ENCODE measurements at places on chromosomes 13 and 19.
A peak's percentile ranks its signal among the peaks of the same experiment; 100 is the strongest.

- DNase-seq = no peak
These were observed 3.8 kb downstream of the MZF1 start for GRCh38 chr19:58569191-58569942.

- DNase-seq = no peak
These were observed 748.1 kb downstream of the DACH1 start for GRCh38 chr13:71118779-71119364.

DNA sequence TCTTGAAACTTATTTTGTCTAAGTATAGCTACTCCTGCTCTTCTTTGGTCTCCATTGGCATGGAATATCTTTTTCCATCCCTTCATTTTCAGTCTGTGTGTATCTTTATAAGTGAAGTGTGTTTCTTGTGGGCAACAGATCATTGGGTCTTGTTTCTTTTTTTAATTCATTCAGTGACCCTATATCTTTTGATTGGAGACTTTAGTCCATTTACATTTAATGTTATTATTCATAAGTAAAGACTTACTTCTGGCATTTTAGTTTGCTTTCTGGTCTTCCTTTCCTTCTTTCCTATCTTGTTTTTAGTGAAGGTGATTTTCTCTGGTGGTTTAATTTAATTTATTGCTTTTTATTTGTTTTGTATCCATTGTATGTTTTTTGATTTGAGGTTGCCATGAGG, 19.8 kb downstream of the CD70 start:
- no peak for DNase-seq

DNA sequence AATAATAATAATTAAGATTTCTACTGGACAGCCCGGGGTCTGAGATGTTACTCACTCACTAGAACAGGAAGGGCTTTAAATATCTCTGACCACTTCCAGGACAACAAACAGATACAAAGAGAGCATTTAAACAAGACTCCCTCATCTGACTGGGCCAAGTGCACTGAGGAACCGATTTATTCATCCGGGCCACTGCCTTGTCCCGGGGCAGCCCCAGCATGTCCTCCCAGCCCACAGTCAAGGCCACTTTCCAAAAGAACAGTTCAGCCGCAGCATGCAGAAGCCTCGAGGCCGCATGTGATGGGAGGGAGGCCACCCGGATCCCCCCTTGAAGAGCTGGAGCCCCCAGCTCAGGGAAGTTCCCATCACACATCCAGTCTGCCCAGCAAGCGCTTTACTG, 30.5 kb downstream of the MLLT1 start:
- no peak for DNase-seq

- DNase-seq = no peak
These were observed 282.2 kb downstream of the SLITRK5 start for GRCh38 chr13:87953381-87953780.

- no peak for DNase-seq
These were observed 34.0 kb downstream of the CEACAM1 start for GRCh38 chr19:42494321-42494720.

- DNase-seq = no peak
These were observed 64.9 kb downstream of the KL start for GRCh38 chr13:33080972-33081590.

- no peak for DNase-seq
These were observed at the start of gene FXYD3 for GRCh38 chr19:35115177-35115951. Gene FXYD3, plus strand, starts transcription at chr19:35115823. Its CDS starts 3,554 bp downstream, at chr19:35119377.

DNA sequence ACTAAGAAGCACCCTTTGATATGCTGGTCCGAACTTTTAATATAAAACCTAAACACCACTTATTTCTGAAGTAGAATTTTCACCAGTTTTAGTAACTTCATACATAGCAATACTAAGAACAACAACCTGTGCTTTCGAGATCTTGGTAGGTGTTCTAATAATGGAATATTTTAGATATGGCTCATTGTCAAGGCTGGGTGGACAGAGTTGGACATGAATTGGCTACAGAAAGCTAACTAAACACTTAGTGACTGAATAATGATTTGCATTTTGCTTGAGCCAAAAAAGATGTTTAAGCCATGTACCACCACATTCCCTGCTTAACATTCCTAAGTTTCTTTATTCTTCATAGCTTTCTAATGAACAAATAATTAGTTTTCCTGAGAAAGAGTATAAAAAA, 344.3 kb upstream of the SGCG start:
- DNase-seq = no peak

DNA sequence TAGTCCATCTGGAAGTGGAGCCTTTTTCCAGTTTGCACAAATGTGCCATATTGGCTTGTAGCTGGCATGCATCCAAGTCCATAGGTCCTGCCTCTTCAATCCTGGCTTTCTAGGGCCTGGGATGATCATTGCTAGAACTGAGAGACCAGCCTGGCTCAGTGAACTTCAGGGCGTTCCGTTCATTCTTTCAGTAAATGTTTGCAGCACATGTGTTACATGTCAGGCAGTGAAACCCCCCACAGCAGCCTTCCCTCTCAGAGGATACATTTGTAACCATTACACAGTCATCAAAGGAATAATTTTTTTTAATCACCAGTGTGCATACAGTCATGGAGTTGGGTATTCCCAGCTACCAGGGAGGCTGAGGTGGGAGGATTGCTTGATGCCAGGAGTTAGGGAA, 9.7 kb downstream of the FUT2 start:
- DNase-seq = no peak

- no peak for DNase-seq
These were observed 205.6 kb downstream of the LHFPL6 start for GRCh38 chr13:39397226-39397895.

DNA sequence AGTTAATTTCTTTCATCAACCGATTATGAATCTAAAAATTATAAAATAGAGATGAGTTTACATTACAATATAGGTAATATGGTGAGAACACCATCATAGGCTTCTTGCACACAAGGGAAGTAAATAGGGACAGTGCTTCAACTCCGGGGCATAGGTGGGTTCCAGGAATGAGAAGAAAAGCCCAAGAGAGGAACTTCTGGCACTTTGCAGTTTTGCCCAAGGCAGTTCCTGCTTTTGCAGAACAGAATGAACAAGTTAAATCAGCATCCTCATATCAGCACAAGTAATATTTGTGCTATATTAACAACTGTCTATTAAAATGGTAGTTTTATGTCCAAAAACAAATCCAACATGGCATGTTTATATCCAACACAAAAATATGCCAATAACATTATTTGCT, 60.1 kb downstream of the DACH1 start:
- DNase-seq = no peak

DNA sequence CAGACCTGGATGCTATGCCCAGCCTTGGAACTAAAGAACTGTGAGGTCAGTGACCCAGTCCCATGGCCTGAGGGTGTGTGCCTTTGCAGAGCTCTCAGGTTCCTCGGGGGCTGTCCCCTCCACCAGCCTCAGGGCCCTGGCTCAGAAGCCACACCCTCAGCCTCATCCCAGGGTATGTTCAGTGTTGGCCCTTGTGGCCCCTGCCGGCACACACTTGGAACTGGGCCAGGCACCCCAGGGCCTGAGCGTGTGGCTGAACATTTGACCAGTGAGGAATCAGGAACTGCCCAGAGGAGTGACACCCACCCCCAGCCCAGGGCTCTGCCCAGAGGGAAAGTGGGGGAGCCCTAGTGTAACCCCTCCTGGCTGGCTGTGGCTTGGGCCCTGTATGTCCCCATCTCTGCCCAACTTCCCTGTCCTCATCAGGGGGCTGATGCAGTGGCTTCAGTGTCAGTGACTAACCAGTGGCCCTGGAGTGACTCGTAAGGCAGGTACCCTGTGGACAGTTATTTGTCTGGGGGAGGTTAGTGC, 10.0 kb downstream of the NKPD1 start:
- DNase-seq = no peak

- DNase-seq = no peak
These were observed 7.4 kb upstream of the ADGRE3 start for GRCh38 chr19:14682084-14682483.

- DNase-seq = no peak
These were observed 95.3 kb upstream of the SLC15A1 start for GRCh38 chr13:98847780-98848179.

GRCh38 chr19:15466851-15467733, 2.7 kb upstream of the RASAL3 start:
- DNase-seq = peak; percentile 88

DNA sequence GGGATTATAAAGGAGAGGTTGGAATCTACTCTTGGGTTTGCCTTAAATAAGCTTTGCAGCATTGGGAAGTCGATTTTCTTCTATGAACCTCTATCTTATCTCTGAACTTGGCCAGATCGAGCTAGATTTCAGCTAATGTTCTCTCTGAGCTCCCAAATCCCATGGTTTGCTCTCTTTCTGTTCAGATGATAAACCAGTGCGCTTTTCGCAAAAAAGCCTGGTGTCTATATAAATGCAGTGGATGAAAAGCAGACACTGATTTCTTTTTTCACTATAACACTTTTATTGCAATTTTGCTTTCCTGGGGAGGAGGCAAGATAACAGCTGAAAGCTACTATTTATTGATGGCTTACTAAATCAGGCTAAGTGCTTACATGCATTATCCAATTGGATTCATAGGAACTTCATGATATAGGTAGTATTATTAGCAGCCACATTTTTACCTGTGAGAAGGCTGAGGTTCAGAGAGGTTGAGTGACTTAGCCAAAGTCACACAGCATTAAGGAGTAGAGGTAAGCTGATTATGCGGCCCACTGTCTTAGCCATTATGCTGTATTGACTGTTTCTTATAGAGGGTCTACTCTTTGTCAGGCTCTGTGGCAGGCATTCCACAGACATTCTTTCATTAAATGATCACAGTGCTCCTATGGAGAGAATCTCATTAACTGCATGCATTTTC, 58.9 kb downstream of the RFC3 start:
- DNase-seq = no peak

GRCh38 chr19:30064348-30064699, 122.3 kb downstream of the URI1 start:
- DNase-seq = no peak

DNA sequence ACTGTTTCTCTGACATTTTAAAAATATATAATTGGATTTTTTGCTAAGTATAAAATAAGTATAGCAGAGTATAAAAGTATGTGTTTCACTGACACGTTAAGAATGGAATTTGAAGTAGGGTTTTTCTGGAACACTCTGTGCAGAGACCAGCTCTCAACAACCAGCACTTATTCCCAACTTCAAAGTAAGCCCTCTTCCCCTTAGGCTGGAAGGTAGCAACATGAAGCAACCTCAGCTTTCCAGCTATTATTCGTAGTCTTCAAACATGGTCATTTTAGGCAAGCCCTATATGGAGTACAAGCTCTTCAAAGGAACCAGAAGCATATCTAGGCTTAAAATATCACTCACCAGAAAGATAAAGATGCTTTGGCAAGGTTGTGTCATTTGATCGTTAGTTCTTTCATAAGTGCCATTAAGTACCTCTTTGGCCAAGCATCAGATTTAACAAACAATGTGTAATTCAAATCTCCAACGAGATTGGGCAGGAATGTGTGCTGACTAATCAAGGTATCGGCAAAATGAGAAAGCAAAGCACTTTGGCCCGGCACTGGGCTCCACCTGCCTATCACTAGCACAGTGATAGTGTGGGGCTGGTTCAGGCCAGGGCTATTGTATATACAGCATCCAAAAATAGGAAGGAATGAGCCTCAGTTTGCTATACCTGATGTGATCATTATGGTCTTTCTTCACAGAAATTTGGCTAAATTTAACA, 95.9 kb upstream of the FREM2 start:
- DNase-seq = no peak

- peak; percentile 32 for DNase-seq
These were observed 8.9 kb downstream of the COG3 start for GRCh38 chr13:45473627-45474026.

GRCh38 chr13:41085961-41086585, 24.8 kb downstream of the WBP4 start:
- no peak for DNase-seq

DNA sequence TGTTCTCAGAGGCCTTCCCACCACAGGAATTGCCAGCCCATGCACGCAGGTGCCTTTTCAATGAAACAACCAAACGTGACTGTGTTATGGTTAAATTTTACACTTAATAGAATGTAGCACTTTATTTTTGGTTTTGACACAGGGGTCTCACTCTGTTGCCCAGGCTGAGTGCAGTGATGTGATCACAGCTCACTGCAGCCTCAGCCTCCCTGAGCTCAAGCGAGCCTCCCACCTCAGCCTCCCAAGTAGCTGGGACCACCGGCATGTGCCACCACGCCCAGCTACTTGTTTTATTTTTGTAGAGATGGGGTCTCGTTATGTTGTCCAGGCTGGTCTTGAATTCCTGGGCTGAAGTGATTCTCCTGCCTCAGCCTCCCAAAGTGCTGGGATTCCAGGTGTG, 7.2 kb downstream of the ATP8B3 start:
- DNase-seq = no peak

DNA sequence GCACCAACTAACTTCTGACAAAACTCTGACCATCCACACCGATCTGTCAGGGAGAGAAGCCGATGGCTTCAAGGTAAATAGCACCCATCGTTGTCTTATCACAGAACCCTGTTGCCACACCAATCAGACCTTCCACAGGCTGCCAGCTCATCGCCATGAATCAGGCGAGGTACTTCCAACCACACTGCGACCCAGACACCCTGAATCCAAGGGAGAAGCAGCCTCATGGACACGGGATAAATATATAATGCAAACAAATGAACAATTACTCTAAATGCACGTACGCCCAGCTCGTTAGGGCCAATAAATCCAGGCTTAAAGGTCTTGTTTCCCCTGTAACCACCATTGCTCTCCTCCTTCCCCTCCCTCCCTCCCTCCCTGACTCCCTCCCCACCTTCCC, 20.8 kb downstream of the RANBP3 start:
- DNase-seq = no peak

- DNase-seq = no peak
These were observed 6.2 kb downstream of the CYP4F12 start for GRCh38 chr19:15679089-15679488.

GRCh38 chr19:35935911-35936737, at the start of gene LRFN3:
Gene LRFN3, plus strand, starts transcription at chr19:35936374. Its CDS starts 3,052 bp downstream, at chr19:35939426.
- DNase-seq = peak; percentile 49

- DNase-seq = no peak
These were observed 20.3 kb downstream of the TNFSF13B start for GRCh38 chr13:108289819-108290218.

- no peak for DNase-seq
These were observed 8.0 kb downstream of the COG6 start for GRCh38 chr13:39663508-39663907.

- DNase-seq = no peak
These were observed 1.9 kb downstream of the ICAM5 start for GRCh38 chr19:10291554-10292205.

GRCh38 chr13:76968041-76968440, 19.7 kb downstream of the ACOD1 start:
- DNase-seq = no peak

- DNase-seq = peak; percentile 46
These were observed 3.8 kb upstream of the CDC37 start for GRCh38 chr19:10407096-10407495.

DNA sequence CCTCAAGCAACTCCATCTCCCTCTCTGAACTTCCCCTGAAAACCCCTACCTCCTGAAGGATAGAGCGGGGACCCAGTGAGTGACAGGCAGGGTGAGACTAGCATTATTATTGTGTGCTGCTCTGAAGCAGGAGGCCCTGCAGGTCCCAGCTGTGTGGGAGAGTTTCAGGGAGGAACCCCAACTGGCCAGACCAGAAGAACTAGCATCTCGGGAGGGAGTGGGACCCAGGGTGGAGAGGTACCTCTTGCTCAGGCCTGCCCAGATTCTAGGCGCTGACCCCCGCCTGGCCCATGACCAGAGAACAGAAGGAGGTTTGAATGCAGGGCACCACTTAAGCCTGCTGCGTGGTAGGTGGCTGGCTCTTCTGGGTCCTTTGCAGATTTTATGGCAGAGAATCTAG, 5.7 kb upstream of the LYPD3 start:
- no peak for DNase-seq

Measured in CD4-positive, alpha-beta T cell treated with Interleukin-2 at 100 ng/mL for 4 hours (primary cell).